EH (cell line): ENCODE measurements at places on chromosomes 12 and 14.
A peak's percentile ranks its signal among the peaks of the same experiment; 100 is the strongest.

- DNase-seq = peak; percentile 2
These were observed 24.6 kb downstream of the ZNF26 start for GRCh38 chr12:133010657-133011297.

DNA sequence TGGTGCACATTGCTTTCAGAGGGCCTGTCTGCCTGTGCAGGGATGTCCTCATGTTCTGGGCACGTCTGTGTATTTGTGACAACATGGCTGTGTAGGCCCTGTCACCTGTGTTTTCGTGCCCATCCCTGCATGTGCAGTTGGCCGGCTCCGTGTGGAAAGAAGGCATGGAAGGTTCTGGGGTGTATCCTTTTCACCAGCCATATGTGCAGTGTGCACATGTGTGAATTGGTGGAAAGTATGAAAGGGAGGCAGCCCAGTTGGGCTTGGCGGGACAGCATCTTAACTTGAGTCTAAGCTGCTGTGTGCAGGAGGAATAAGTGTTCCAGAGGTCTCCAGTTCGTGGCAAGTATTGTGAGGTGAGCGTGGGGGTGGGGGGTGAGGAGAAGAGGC lies 669 bp downstream of the TSPAN11 start:
- DNase-seq = no peak

- peak; percentile 38 for DNase-seq
These were observed 364.5 kb downstream of the BTG1 start for GRCh38 chr12:91781114-91781513.

DNA sequence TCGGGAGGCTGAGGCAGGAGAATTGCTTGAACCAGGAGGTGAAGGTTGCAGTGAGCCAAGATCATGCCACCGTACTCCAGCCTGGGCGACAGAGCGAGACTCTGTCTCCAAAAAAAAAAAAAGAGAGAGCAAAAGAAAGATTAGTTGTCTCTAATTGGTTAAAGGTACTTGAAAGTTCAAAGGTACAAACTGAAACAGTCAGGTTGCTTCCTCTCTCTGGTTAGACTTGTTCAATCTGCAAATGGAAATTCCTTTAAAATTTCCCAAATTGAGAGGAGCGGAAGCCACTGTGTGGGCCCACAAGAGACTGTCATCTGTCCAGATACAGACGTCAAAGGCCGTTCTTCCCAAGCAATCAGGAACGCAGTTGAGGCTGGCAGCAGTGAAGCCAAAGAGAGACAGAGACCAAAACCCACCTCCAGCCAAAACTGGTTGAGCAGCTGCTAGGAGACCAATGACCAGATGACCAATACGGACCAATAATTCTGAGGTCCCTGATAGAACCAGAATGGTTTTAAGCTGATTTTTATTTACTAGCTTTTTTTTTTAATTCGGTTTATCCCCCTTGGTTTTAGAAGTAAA lies 63.6 kb downstream of the GCH1 start:
- no peak for DNase-seq

- DNase-seq = no peak
These were observed 225.0 kb downstream of the KCNC2 start for GRCh38 chr12:74984631-74985030.

DNA sequence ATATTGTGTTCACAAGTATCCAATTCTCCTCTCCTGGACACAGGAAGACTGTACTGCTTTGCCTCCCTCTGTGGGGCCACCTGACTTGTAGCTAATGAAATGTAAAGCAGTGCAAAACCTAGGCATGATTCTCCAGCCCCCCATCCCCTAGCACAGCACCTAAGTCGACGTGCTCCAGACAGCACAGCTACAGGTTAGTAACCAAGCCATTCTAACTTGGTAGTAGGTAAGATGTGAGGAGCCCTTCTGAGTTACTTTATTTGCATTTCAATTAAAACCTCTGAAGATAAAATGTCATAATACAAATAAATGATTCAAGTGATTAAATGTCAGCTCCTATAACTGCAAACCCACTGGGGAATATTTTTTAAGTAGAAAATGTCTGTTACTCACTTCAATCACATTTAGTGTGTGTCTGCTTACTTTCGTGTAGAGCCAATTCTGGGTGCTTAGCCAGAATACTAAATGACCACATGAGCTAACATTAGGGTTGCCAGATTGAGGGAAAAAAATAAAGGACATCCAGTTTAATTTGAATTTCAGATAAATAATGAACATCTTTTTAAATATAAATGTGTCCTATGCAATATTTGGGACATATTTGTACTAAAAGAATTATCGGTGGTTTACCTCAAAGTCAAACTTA lies 64.8 kb upstream of the HIF1A start:
- DNase-seq = no peak

DNA sequence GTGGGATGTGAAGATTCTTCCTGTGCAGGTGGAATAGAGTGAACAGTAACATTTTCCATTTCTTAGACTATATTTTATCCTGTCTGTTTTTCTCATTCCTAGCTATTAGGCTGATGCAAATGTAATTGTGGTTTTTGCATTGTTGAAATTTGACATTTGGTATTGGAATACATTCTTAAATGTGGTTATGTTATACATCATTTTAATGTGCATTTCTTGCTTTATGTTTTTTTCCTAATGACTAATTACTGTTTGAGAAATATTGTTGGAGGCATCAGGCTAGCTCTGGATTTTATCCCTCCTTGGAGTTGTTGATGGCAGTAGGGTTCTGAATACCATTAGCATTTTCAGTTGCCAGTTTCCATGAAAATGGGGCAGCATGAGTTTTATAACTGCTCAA lies 75.9 kb upstream of the GNG2 start:
- DNase-seq = no peak

GRCh38 chr12:103966736-103967135 lies 1.1 kb downstream of the TDG start:
- peak; percentile 67 for DNase-seq

- peak; percentile 76 for DNase-seq
These were observed 64.4 kb downstream of the TMX1 start for GRCh38 chr14:51304438-51304837.

DNA sequence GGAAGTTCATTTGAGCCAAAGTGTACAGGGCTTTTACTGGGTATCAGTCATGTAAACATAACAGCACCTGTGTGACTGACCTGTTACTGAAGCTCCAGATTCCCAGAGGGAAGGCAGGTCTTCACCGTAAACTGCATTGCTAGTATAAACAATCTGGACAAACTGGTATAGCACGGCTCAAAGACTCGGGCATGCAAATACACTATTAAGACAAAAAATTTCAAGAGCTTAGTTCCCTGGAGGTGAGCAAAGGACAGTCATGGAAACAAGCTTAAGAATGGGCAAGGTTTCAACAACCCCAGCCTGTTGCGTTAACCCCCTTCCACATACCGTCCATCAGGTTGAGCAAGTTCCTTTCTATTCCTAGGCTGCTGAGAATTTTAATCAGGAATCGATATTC lies 9.4 kb downstream of the PARP11 start:
- DNase-seq = no peak

DNA sequence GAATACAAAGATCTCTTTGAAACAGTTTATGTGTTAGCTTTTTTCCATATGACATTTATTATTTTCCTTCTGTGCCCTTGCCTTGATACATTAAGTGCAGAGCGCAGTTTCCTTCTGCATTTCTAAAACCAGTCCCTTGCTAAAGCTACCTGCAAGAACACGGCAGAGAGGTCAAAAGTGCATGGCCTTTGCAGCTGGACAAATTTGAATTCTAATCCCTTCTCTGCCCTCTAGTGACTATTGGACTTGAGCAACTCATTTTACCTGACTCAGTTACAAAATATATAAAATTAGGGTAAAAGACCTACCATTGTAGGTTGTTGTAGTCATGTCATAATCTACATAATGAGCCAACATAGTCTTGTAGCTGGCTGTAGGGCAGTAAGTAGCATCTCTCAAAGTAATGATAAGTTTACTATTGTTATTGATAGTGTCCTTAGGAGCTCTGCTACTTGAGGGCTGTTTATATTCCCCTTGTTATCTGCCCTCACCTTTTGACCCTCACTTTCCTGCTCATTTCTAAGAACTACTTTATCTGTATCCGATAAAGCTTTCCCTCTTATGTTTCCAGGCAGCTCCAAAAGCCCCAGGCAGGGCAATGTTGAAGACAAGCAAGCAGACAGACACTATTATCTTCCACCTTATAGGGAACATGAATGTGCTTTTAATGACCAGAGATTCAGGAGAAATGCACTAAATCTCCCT lies 120.0 kb upstream of the PDZRN4 start:
- no peak for DNase-seq

DNA sequence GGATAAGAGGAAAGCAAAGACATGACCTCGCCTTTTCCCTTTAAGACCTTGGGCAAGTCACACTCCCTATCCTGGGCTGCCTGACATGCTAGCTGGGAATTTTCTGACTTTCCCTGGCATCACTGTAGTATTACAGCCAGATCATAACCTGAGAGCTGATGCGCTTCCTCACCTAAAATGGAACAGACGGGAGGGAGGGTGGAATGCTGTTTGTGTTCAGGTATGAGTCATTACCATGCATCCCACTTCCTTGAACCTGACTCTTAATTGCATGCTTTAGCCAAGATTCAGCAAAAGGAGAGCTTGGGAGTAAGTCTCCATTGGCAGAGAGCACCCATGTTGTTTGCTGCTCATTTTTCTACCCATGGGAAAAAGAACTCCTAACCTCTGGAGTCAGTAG lies 156.5 kb downstream of the KCNK10 start:
- DNase-seq = peak; percentile 46

DNA sequence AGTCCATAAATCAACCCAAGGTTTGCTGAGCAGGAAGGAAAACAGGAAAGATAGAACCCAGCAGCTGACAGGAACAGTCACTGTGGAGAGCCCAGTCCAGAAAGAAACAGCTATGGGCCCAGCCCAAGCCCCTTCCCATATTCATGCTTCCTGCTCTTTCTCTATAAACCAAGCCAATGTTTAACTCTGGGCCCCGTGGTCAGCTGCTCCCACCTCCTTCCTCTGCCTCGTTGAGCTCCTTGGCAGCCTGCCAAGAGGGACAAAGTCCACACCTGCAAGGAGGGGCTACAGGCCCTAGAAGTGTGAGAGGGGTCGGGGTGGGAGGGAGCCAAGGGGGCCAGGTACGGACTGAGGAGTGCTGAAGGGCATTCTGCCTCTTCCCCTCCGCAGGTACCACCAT lies 10.0 kb downstream of the SLC6A13 start:
- no peak for DNase-seq

GRCh38 chr14:105419195-105420091 lies at the start of gene MTA1:
TSS of gene MTA1 (plus strand) at chr14:105419827. CDS start at chr14:105420036, 209 bp downstream.
- DNase-seq = peak; percentile 60

DNA sequence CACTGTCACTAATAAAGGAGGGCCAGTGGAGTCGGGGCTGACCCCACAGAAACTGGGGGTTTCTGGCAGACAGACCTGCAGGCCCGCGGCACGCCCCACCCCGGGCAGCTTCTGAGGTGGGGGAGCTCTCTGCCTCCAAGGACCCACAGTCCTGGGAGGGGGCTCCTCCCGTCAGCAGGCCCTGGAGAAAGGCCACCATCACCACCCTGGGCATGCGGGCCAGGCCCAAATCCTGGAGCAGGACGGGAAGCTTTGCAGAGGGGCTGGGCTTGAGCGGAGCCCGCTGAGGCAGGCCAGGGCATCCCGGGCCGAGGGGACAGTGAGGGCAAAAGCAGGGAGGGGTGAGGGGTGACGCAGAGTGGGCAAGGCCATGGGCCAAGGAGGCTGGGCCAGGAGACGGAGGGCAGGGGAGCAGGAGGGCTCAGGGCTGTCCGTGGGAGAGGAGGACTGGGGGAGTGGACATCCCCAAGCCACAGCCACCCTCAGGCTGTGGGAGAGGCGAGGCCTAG lies 11.1 kb upstream of the GPR132 start:
- no peak for DNase-seq

GRCh38 chr14:56221382-56222128 lies 103.3 kb downstream of the PELI2 start:
- DNase-seq = no peak

GRCh38 chr12:65961190-65962035 lies 137.1 kb downstream of the HMGA2 start:
- DNase-seq = no peak

GRCh38 chr14:55097881-55098560 lies 31.0 kb upstream of the LGALS3 start:
- DNase-seq = no peak

- peak; percentile 76 for DNase-seq
These were observed 21.6 kb downstream of the EXOC5 start for GRCh38 chr14:57246933-57247657.

DNA sequence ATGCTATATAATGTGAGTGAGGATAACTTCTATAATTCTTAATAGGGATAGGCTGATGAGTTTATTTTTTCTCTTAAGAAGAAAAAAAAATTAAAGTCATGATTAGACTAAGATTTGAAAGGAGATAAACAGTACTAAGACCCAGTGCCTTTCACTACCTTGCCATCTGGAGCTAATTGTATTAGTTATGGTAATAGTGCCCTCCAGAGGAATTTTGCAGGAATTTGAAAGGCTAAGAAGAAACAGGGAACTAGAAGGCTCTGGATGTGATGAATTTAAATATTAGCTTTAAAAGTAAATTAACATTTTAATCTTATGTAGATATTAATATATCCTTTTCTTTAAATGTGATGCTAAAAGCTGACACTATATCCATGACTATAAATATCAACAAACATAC lies 36.6 kb upstream of the PIK3C2G start:
- peak; percentile 18 for DNase-seq

- peak; percentile 6 for DNase-seq
These were observed 40.0 kb upstream of the RHOJ start for GRCh38 chr14:63164108-63164683.

GRCh38 chr12:3684449-3685051 lies 68.4 kb downstream of the CRACR2A start:
- no peak for DNase-seq

- DNase-seq = peak; percentile 43
These were observed 22.4 kb upstream of the EIF2B2 start for GRCh38 chr14:74980398-74980730.

- DNase-seq = peak; percentile 88
These were observed at the start of gene LRP1 for GRCh38 chr12:57127726-57128518. TSS of gene LRP1 (plus strand) at chr12:57128483. CDS start at chr12:57128965, 482 bp downstream.
